Progenitor cell of endocrine pancreas (in vitro differentiated cells): ENCODE measurements at places on chromosomes 5 and 9. TPM values are rescaled to one million over a fixed set of nuclear protein-coding genes. Genes with fewer than 3 reads are reported as not detected.

GRCh38 chr5:3251784-3252183, 343.8 kb upstream of the IRX1 start:
- no peak for DNase-seq
- H3K36me3 ChIP-seq, result no peaks in the 10 kb centered on the region
- peaks cover 6% of the 10 kb centered on the region for H3K27me3 ChIP-seq
- H3K27ac ChIP-seq, result no peak overlapping the region
- H3K4me3 ChIP-seq, result no peak overlapping the region
- H3K4me1 ChIP-seq, result peaks cover 8% of the 10 kb centered on the region

The SV2C gene
- total RNA-seq, result 0.27 and 0.48 TPM in 2 replicates

DNA sequence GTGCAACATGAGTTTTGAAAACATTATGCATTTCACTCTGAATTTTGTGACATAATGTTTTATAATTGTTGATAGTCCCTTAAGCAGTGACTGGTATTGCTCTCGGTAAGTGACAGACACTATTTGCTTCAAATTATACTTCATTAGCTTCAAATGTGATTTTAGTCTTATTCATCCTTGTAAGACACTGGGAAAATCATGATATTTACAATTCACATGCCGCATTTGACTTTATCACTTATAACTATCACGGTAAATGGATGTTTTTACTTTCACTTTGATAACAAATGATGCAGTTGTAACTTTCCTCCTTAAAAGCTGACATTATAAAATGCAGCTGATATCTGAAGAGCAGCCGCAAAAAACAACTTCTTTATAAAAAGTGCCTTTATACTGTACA, 44.1 kb upstream of the ITGA2 start:
- H3K27me3 ChIP-seq, result no peaks in the 10 kb centered on the region
- no peaks in the 10 kb centered on the region for H3K36me3 ChIP-seq
- H3K27ac ChIP-seq, result no peak overlapping the region
- H3K4me1 ChIP-seq, result no peaks in the 10 kb centered on the region

DNA sequence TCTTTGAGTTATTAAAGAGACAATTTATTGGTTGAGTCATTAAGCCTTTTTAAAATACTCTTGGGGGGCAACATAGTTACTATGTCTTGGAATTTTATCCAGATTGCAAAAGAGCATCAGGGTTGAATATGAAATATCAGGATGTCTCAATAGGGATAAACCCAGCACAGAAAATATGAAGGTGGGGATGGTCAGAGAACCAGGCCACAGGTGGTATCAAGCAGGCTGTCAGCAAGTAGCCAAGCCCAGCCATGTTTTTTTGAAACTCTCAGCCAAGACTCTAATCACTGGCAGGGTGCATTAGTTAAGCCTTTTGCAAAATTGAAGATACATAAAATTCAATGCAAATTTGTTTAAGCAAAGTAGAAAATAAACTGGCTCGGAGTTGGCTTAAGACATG, 468.9 kb downstream of the DTWD2 start:
- no peaks in the 10 kb centered on the region for H3K4me1 ChIP-seq
- no peak for DNase-seq
- H3K4me3 ChIP-seq, result no peak overlapping the region
- H3K27me3 ChIP-seq, result no peaks in the 10 kb centered on the region
- H3K36me3 ChIP-seq, result no peaks in the 10 kb centered on the region

DNA sequence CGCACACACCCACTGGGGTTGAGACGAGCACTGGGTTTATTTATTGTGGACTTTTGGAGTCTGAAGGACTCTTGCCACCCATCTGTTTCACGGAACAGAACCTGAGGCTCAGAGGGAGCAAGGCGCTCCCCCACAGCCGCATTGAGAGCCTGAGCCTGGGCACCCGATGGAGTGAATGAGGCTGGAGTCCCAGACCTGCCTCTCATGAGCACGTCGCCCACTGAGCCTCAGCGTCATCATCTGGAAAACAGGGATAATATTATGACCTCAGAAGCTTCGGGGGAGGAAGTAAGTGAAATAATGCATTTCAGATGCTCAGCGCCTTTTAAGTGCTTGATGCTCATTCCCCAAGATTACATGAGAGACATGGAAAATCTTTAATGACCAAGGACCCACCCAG, 5.5 kb downstream of the NEK6 start:
- no peak overlapping the region for H3K4me3 ChIP-seq
- DNase-seq, result no peak
- peaks cover 32% of the 10 kb centered on the region for H3K4me1 ChIP-seq
- no peaks in the 10 kb centered on the region for H3K27me3 ChIP-seq
- no peaks in the 10 kb centered on the region for H3K36me3 ChIP-seq
- H3K27ac ChIP-seq, result no peak overlapping the region
